Stimulated activated CD8-positive, alpha-beta memory T cell treated with anti-CD3 and anti-CD28 coated beads, Interleukin-7, amount 100 ng/mL, for 24 hours (primary cell): ENCODE measurements at places on chromosomes 12 and 14.

- DNase-seq, result no peak
These were observed 50.3 kb downstream of the BCL2L14 start for GRCh38 chr12:12121061-12121460.

DNA sequence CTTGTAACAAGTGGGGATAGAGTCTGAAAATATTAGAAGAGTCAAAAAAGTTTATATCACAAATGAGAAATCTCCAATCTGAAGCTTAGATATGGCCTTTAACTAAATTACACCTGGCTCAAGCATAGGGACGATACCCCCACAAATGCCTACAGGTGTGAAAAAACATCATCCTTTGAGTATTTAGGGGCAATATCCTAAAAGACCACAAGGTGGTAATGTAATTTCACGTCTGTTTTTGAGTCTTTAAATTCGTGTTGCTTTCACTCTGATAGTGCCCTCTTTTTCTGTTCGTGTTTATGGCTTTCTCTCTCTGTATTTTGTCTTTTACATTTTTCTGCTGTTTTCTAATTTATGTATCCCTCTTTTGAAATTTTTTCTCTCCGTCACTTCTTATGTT lies 84.3 kb downstream of the ETNK1 start:
- no peak for DNase-seq

DNA sequence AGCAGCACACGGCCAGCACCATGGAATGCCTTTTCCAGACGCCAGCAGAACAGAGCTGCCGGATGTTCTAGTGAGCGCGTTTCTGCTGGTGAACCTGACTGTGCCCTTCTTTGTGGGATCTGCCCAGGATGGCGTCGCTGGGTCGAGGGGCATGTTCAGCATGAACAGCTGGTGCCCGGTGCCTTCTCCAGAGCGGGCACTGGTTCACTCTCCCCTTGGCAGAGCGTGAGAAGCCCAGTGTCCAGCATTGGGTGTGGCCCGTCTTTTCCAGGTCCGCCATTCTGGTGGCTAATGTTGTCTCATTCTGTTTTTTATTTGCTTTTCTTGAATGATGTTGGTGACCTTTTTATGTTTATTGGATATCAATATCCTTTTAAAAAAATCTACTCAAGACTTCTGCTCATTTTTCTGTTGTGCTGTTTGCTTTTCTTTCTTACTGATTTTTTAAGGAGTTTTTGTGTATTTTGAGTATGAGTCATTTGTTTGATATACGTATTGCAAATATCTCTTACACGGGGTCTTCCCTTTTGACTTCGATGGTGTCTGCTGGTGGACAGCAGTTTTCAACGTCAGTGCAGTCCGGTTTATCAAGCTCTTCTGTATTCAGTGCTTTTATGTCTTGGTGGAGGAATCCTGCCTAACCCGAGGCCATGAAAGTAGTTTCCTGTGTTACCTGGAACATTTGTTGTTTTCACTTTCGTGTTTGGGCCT lies 74.3 kb downstream of the ADGRD1 start:
- DNase-seq, result no peak

- DNase-seq, result no peak
These were observed 2.5 kb upstream of the SNX6 start for GRCh38 chr14:34632411-34632978.

DNA sequence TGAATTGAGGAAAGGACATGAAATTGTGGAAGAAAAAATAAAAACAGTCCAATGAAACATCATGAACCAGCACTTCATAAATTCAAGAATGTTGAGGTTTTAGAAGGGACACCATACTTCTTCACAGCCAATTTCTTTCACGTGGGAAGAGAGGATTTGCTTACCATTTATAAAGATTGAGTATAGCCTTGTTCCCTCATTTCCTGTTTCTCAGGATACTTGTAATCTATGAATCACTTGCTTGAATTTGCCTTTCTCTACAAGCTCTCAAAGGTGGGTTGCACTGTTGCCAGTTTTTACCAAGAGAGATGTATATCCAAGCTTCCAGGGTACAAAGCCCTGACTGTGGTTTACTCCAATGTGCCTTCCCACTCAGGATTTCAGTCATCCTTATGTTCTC lies 116.1 kb downstream of the DUSP6 start:
- DNase-seq, result no peak

DNA sequence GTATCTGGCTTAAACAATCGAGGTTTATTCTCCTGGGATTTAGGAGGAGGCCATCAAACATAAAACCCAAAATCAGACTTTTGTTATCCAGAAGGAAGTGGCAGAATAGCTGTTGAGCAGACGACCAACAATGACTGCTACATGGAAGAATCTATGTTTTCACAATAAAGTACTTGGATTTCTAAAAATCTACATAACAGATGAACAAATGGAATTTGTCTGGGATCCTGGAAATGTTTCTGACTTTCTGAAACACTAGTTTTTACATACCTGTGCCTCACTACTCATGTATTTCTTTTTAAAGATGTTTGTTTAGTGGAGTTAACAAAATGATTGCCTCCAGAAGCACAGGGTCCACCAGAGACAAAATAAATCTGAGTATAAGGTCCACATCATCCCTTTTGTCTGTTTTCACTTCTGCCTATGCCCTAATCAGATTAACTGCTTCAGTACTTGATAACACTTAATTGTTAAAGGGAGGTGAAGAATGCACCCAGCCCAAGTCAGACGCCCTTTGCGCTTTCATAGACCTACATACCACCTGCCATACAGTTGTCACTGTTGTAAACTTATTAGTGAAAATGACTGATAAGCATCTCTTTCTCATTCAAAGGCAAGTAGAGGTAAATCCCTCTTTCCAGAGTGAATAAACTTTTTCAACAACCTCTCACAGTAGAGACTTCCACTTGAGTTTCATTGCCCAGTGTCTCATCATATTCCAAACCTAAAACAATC lies 164.6 kb downstream of the EGLN3 start:
- no peak for DNase-seq

DNA sequence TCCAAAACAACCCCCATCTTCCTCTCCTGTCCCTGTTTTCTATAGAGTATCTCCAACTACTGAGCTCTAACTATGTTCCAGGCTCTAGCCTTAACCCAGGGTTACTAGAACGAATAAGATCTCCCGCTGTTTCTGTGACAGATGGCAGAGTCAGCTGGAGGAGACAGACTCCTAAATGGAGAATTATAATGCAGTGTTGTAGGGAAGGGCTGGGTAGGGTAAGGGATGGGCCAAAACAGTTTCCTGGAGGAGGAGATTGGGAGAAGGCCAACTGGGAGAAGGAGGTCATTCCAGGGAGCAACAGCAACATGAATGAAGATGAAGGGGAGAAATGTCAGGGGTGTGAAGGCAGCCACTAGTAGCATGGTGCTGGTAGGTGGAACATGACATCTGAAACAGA lies 73.4 kb upstream of the ANO4 start:
- no peak for DNase-seq

- DNase-seq, result no peak
These were observed 52.5 kb downstream of the TMEM132D start for GRCh38 chr12:129851296-129851695.
